ENCODE measurements at places on chromosomes 13 and 19. TPM values are rescaled to one million over a fixed set of nuclear protein-coding genes. Genes with fewer than 3 reads are reported as not detected.

Gene HPN
- total RNA-seq: not detected

Gene GNG8
- total RNA-seq: not detected

Gene ZNF490
- 6.5 TPM for total RNA-seq

Gene PLIN3
- 97.5 TPM for total RNA-seq

Gene B3GNT8
- total RNA-seq: 2.9 TPM

Data from dermis microvascular lymphatic vessel endothelial cell (primary cell).